ENCODE measurements at places on chromosomes 5 and 9.

- H3K27me3 ChIP-seq = no peaks in the 10 kb centered on the region
- no peak for DNase-seq
- no peak overlapping the region for H3K4me3 ChIP-seq
- H3K4me1 ChIP-seq = peaks cover 7% of the 10 kb centered on the region
Observed at GRCh38 chr9:8701904-8702303, 902.3 kb upstream of the DMAC1 start.

- no peaks in the 10 kb centered on the region for H3K36me3 ChIP-seq
- peaks cover 7% of the 10 kb centered on the region for H3K4me1 ChIP-seq
- no peak for DNase-seq
Observed at GRCh38 chr5:159195775-159196174, 13.6 kb downstream of the RNF145 start.

- no peak for DNase-seq
- no peak overlapping the region for H3K4me3 ChIP-seq
Observed at GRCh38 chr9:126471084-126471624, 142.6 kb upstream of the LMX1B start.

DNA sequence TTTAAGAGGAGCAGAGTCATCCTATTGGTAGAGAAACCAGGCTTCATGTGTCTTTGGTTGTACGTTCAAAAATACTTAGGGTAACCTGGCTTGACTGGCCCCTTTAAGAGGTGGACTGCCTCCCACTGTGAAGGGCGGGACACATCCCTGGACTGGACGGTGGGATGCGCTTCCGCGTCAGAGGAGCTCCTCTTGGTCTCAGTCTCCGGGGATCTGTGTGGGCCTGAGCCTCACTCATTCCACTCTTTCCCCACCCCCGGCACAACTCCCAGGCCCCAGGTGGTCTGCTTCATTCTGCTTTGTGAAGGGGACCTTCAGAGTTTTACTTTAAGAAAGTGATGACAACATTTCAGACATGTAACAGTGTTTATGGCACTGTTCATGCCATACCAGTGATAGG, 601.1 kb downstream of the IRX1 start:
- no peak for DNase-seq
- H3K27me3 ChIP-seq = no peaks in the 10 kb centered on the region
- H3K36me3 ChIP-seq = peaks cover 4% of the 10 kb centered on the region
- H3K27ac ChIP-seq = no peak overlapping the region

DNA sequence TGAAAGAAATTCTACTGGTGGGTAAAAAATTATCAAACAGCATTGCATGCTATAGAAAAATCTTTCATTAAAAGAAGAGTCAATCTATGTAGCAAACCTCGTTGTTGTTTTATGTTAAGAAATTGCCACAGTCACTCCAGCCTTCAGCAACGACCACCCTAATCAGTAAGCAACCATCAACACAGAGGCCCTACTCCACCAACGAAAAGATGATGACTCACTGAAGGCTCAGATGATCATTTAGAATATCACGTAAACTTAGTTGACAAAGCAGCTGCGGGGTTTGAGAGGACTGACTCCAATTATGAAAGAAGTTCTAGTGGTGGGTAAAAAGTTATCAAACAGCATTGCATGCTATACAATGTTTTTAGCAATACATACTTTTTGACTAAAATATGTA, 242.6 kb downstream of the DRD1 start:
- H3K27me3 ChIP-seq = no peaks in the 10 kb centered on the region

DNA sequence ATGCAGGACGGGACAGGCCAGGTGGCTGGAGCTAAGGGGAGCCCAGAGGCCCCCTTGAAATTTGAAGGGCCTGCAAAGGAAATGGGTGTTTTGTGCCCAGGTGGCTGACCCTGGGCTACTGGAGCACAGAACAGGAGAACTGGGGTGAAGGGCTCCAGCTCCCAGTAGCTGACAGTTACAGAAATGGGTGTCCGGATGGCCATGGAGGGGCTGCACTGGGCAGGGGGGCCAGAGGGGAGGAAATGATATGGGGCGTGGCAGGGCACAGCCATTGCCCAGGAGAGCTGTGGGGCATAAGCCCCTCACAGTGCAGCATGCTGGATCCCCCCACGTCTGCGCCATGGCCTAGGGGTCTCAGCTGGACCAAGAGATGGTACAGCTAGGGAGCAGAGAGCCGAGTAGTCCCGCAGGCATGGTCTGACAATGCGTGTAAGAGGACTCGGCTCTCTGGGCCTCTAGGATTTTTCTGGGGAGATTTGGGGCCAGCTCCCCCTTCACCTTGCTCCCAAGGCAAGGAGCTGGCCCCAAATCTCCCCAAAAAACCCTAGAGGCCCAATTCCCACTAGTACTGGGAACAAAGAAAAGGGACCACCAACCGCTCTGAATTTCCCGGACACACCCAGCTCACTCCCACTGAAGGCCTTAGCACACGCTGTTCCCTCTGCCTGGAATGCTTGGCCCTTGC, 7.9 kb upstream of the CARD19 start:
- no peaks in the 10 kb centered on the region for H3K36me3 ChIP-seq
- H3K27ac ChIP-seq = no peak overlapping the region
- no peak overlapping the region for H3K4me3 ChIP-seq
- peaks cover 10% of the 10 kb centered on the region for H3K27me3 ChIP-seq
- DNase-seq = no peak
- H3K4me1 ChIP-seq = peaks cover 2% of the 10 kb centered on the region

DNA sequence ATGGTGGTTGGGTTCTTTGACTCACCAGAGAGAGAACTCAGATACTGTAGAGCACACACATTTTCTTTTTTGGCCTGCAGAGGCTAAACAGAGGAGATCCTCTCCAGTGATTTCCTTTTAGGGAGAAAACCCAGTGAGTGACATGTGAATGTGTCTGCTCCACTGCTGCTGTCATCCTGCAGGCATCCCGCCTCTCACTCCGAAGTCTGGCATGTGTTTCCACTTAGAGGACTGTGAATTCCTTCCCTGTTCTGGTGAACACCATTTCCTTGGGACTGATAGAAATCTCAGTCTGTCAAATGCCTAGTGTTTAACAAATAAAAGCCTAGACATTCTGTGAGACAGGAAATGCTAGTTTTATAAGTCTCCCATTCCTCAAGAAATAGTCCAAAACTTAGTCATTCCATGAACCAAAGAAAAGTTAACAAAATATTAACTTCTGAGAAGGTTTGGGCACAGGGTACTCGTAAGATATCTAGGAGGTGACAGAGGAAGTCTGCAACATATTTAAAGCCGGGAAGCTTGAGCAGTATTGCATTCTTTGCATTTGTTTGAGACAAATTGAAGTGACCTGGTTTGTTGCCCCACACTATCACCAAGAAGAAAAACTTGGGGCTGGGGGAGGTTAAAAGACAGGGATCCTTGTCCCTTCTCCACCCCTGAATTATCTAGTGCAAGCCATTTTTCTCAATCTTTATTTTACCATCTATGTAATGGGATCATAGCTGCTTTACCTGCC, 74.9 kb upstream of the NIPAL4 start:
- H3K27me3 ChIP-seq = peaks cover 2% of the 10 kb centered on the region
- peaks cover 12% of the 10 kb centered on the region for H3K4me1 ChIP-seq
- H3K36me3 ChIP-seq = peaks cover 10% of the 10 kb centered on the region
- peak overlapping the region; percentile 22 for H3K27ac ChIP-seq
- DNase-seq = peak; percentile 37
